Posterior cingulate gyrus (tissue), 11 donors: ENCODE measurements at places on chromosomes 6 and 20.

DNA sequence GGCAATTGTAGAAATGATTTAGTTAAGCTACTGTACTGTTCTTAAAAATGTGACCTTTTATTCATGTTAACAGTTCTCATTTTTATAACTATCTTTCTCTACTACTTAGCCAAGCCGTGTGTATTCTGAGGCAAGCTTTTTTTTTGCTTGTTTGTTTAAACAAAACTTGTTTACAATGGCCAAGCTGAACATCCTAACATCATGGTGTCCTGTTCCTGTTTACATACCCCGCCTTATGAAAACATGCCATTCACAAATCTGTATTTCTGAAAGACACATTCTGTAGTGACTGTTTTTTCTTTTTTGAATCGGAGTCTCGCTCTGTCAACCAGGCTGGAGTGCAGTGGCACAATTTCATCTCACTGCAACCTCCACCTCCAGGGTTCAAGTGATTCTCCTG lies 140.9 kb downstream of the NCOA3 start:
- no peak for DNase-seq

DNA sequence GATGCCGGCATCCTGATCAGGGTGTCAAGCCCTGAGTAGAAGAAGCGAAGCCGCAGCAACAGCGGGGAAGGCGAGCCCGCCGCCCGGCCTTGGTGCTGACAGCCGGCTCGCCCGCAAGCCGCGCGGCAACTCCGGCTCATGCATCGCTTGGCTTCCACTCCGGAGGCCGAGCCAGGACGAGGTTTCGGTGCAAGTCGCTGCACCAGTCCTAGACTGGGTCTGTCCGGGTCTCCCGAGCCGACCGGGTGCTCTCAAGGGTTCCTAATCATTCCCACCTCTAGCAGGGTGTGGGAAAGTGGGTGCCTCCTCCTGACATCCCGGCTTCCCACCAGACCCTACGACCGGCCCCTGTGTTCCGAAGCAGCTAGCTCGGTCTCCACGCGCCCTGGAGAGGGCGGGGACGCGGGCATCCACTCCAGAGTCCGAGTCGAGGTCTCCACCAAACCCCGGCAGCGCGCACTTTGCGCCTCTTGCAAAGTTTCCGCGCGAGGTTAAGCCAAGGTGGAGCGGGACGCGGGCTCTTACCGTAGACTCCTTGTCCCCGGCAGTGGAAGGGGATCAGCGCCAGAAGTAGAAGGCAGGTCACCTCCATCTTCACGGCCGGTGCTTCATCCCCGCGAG lies 1.4 kb downstream of the MDGA1 start:
- no peak for DNase-seq

DNA sequence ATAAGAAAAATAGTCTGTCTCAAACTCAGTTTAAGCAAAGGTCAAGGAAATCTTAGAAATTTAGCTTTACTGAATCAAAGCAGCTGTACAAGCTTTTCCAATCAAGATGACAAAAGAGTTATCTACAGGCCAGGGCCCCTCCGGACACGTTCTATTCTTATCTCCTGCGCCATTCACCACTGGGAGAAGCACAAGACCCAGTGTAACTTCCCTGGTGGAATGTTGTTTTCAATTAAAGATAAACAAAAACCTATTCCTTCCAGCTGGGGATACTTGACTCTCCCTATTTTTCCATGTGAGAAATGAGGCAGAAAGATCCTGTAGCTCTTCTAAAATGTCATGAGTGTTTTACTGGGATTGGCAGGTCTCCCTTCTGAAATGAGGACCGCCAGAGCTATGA lies 123.3 kb downstream of the TBX18 start:
- no peak for DNase-seq

GRCh38 chr20:40314278-40314677 lies 374.8 kb downstream of the MAFB start:
- DNase-seq: no peak

- no peak for DNase-seq
Measured at GRCh38 chr6:45072016-45072415, 256.1 kb upstream of the RUNX2 start.

GRCh38 chr6:118565311-118565960 lies 17.3 kb downstream of the PLN start:
- DNase-seq: no peak

- no peak for DNase-seq
Measured at GRCh38 chr6:6803180-6803977, 214.9 kb downstream of the LY86 start.

- no peak for DNase-seq
Measured at GRCh38 chr6:15033850-15034203, 212.0 kb upstream of the JARID2 start.

GRCh38 chr6:42197555-42198362 lies 3.0 kb upstream of the GUCA1B start:
- no peak for DNase-seq

DNA sequence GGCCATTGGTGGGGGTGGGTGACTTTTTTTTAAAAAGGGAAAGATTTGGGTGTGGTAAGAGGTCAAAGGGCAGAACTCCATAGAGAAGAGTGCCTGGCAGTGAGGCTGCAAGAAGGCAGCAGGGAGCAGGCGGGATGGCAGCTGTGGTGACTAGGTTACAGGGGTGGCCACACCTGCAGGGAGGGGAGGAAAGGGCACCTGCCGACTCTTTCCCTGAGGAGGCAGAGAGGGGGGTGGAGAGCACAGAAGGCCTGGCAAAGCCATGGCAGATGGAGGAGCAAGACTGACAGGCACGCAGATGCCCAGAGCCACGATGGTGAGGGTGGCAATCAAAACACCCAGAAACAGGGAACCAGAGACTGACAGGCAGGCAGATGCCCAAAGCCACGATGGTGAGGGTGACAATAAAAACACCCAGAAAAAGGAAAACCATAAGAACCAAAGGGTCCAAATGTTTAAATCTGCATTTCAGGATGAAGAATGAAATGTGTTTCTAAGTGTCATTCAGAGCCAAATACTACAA lies 19.3 kb downstream of the CST7 start:
- DNase-seq: no peak

DNA sequence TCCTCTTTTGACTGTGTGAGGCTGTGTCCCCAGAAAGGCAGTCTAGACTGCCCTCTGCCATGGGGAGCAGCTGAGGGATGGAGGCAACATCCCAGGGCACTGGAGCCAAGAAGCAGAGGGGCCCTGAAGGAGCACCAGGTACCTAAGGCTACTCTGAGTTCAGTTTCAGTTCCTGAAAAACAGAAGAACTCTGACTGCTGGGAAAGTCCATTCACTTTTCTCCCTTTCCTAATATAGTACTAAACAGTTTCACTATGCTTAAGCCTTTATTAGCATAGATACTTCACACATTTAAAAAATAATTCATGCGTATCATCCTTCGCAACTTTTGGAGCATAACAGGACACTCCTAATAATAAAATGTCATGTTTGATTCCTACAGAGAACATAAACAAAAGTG lies 130.0 kb downstream of the FOXC1 start:
- no peak for DNase-seq

- no peak for DNase-seq
Measured at GRCh38 chr6:90765491-90765890, 178.6 kb upstream of the MAP3K7 start.

DNA sequence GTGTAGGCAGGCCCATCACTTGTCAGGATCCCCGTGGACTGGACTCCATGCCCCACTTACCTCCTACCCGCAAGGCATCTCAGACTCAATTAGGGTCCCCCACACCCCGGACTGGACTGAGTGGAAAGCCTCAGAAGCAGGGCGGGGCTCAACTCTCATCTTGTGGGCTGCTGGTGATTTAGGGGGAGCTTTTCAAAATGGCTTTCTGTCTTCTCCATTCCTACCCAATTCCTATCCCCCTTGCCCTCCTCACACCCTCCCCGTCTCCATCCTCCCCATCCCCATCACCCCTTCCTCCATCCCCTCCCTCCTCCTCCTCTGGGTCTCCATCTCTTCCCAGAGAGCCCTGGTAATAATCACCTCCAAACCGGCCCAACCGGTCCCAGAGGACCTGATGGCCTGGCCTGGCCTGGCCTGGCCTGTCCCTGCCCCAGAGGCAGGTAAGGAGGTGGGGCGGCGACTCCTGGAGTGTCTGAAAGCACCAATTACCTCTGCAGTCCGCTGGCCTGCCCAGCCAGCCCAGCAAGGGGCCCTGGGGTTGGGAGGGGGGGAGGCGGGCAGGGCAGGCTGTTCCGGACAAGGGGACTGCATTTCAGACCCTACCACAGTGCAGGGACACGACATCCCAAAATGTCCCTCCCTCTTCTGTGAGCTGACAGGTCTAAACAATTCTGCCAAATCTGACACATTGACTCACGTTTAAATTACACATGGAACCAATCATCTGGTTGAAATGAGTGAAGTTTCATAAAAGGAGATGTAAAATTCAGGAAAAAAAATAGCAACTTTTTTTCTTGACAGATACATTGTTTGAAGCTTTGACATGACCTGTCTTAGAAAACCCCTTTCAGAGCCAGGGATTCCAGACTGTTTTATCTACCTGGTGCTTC lies 24.8 kb downstream of the MAFB start:
- no peak for DNase-seq

DNA sequence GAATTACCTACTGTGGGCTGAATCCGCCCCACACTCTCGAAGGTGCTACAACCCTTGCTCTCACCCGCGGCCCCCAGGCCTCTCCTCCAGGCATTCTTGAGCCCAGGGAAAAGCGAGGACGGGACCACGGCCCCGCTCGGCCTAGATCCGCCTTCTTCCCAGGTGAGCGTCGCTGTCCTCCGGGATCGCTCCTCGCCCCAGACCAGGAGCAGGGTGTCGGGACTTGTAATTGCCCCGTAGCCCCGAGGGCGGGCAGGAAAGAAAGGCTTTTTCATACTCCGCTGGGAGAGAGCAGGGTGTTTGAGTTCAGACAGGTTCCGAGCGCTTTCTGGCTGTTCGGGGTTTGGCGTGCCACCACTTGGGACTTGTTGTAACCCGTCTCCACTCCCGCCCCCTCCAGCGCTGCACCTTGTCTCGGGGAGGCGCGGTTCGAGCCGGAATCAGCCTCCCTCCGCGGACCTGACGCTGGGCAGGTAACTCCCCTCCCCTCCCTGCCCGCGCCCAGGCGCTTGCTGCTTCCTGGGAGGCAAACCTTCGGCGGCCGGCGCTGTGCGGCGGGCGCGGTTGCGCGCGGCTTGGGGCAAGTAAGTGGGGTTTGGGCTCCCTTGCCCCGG lies at the start of gene FAM83B:
TSS of gene FAM83B (plus strand) at position 529 of the 614 bp plus-strand sequence. CDS start 23,476 bp downstream, outside the sequence.
- DNase-seq: no peak

GRCh38 chr6:50539447-50539846 lies 173.9 kb upstream of the TFAP2D start:
- DNase-seq: no peak

DNA sequence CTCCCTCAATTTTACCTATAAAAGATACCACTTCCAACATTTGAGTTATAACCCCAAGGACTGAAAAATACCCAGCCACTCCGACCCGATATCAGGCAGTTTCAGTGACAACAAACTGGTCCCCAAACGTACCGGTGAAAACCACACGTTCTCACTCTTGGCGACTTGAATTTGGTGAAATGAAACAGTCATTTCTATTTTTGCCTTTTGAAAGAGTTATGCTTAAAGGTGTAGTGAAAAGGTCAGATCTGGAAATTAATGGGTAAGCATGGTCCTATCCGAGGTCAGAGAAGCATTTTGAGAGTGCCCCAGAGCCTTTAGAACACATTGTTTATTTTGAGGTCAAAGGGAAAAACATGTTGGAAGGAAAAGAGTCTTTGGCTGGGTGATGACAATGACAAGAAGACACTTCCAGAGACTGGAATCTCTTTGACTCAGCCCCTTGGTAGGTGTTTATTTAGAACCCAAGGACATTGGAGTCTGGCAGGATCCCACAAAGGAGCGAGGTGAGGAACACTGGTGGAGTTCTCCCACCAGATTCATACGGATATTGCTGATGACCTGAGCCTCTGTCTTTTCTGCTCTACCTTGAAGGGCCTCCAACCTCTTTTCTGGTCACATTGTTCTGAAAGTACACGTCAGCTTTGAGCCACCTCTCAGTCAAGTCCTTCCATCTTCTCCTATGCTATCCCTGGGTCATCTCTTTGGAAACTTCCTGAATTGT lies 235.0 kb downstream of the GMPR start:
- DNase-seq: no peak

DNA sequence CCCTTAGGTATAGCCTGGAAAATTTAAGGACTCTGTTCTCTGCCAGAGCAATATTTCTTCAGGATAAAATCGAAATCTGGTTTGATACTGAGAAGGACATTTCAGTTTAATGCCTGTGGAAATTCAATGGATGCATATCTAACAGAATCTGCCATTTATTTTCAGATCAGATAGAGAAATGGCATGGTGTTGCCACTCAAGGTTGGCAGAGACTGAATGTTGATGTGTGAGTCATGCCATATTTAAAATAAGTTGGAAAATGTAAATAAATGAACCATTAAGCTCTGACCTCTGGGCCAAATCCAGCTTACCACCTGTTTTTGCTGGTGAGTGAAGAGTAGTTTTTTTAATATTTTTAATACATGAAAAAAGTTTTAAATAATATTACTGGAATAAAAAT lies 594.6 kb downstream of the DOK5 start:
- no peak for DNase-seq

DNA sequence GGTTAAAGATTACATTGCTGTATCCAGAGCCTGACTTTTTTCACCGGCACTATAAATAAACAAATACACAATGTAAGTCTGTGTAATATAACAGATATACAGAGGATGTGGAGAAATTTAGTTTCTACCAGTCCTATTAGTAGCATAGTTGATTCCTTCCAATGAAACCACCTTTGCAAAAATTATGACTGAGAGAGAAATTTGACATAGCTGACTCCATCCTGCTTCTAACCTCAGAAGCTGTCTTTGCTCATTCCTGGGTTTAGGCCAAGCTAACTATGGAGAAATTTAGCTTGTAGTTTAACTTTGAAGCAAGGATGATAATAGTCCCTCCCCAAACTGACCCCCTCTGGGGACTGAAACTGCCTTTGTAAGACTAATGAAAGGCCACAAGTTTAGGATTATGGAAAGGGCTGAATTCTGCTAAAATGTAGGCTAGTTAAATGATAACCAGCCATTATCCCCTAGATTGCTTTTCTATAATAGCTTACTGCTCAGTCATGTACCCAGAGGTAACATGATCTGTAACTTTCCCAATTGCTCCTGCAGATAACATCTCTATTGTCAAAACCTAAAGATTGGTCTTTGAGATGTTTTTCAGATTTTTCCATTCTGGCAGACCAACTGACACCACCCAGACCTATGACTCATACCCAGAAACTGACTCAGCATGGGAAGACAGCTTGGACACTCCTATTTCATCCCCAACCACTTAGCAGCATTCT lies 172.8 kb upstream of the ARG1 start:
- DNase-seq: no peak

GRCh38 chr6:36999751-37000125 lies 5.7 kb upstream of the FGD2 start:
- no peak for DNase-seq

GRCh38 chr6:109304284-109305015 lies 77.8 kb downstream of the CD164 start:
- no peak for DNase-seq

GRCh38 chr6:150245148-150245935 lies 102.5 kb downstream of the PPP1R14C start:
- no peak for DNase-seq

- DNase-seq: no peak
Measured at GRCh38 chr20:64224351-64225170, 31.0 kb upstream of the PCMTD2 start.

- DNase-seq: no peak
Measured at GRCh38 chr20:34506480-34506879, 9.7 kb upstream of the DYNLRB1 start.

GRCh38 chr6:106788761-106789160 lies 159.4 kb downstream of the QRSL1 start:
- DNase-seq: no peak
